ENCODE measurements at places on chromosomes 1 and 21.

DNA sequence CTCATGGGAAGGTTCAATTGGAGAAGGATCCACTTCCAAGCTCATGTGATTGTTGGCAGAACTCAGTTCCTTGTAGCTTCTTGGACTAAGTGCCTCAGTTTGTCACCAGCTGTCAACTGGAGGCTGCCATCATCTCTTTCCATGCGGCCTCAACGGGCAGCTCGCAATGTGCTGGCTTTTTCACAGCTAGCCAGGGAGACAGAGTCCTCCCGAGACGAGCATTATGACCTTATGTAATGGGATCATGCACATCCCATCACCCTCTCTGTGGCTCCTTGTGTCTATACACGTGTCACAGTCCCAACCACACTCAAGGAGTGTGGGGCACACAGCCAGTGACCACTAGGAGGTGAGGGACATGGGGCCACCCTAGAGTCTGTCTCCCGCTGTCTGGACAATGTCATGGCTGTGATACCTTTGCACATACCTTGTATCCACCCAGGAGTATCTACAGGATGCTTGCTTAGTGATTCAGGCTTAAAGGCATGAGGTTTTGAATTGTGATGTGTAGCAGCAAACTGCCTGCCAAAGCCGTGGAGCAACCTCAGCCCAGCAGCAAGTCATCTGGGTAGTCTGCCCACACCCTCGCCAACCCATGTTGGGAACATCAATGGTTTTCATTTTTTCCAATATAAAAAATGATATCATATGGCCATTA, 3.9 kb upstream of the KRTAP10-6 start:
- DNase-seq: no peak

- DNase-seq: no peak
These were observed 247.0 kb downstream of the PTBP2 start for GRCh38 chr1:96968541-96968940.

GRCh38 chr1:240189386-240189989, 97.8 kb downstream of the FMN2 start:
- DNase-seq: peak; percentile 68

DNA sequence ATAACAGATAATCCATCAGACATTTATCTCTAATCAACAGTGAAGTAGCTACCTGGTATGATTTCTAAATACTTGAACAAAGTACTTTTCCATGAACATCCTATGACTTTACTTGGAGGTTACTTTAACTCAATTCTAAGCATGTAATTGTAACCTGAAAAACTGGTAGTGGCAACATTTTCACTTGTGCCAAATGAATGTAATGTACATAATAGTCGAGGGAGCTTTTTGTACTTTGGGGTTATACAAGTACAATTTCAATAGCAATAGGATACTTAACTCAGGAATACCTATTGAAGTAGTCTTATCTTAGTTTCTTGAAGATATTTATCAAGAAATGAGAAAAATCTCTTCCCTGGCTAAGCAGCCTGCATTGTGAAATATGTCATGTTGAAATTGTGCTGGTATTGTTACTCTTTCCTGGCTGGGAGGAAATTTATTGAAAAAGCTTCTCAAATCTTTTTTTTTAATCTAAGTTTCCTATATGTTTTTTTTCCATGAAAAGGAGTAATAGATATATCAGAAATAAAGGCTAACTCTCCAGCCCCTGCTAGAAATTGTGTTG, 33.7 kb upstream of the CACYBP start:
- no peak for DNase-seq

- no peak for DNase-seq
These were observed 478.5 kb upstream of the DEPDC1 start for GRCh38 chr1:68975212-68975933.

GRCh38 chr1:235017719-235018118, 110.9 kb downstream of the TOMM20 start:
- DNase-seq: peak; percentile 45

- DNase-seq: peak; percentile 62
These were observed 322 bp downstream of the TFB2M start for GRCh38 chr1:246565751-246566127.

DNA sequence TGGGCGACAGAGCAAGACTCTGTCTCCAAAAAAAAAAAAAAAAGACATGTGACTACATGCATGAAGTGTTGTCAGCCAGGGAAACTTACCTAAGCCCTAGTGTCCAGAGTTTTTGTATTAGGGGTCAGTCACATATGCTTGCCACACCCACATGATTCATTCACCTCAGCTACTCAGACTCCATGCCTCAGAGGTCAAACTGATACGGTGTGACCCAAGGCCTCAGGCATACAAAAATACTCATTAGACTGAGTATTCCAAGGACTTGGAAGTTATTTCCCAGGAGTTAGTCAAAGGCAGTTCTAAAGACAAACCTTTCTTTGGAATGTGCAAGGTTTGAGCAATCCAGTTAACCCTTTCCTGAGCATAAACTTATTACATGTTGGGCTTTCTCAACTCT, 6.3 kb upstream of the TRIM33 start:
- DNase-seq: peak; percentile 69

- DNase-seq: no peak
These were observed 214.5 kb upstream of the ZRANB2 start for GRCh38 chr1:71295350-71295749.

DNA sequence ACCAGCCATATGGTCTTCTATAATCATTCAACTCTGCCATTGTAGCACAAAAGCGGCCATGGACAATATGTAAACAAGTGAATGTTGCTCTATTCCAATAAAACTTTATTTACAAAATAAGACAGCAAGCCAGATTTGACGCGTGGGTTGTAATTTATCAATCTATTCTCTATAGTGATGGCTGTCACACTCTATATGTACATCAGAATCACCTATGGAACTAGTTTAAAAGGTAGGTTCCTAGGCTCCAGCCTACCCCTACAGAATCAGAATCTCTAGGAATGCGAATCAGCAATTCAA, 7.7 kb downstream of the BCL2L15 start:
- DNase-seq: no peak

DNA sequence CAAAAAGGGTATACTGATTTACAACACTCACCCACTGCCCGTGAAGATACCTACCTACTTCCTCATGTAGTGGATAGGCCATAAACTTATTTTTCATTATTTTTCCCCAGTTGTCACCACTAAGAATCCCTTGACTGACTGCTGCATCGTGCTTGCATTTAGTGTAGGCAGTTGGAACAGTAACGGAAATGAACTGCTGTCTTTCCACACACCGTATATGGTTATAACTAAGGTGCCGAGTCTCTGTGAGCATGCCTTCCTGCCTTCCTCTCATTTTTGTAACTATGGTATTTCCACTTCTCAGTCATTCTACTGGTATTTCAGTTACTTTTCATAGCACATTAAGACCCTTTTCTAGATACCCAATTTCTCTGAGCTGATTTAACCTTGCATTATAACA, 36.4 kb downstream of the SLC35F3 start:
- DNase-seq: no peak

GRCh38 chr1:112716133-112716720, 1.1 kb upstream of the PPM1J start:
- peak; percentile 91 for DNase-seq

GRCh38 chr1:7315316-7315715, 455.8 kb upstream of the VAMP3 start:
- DNase-seq: no peak

DNA sequence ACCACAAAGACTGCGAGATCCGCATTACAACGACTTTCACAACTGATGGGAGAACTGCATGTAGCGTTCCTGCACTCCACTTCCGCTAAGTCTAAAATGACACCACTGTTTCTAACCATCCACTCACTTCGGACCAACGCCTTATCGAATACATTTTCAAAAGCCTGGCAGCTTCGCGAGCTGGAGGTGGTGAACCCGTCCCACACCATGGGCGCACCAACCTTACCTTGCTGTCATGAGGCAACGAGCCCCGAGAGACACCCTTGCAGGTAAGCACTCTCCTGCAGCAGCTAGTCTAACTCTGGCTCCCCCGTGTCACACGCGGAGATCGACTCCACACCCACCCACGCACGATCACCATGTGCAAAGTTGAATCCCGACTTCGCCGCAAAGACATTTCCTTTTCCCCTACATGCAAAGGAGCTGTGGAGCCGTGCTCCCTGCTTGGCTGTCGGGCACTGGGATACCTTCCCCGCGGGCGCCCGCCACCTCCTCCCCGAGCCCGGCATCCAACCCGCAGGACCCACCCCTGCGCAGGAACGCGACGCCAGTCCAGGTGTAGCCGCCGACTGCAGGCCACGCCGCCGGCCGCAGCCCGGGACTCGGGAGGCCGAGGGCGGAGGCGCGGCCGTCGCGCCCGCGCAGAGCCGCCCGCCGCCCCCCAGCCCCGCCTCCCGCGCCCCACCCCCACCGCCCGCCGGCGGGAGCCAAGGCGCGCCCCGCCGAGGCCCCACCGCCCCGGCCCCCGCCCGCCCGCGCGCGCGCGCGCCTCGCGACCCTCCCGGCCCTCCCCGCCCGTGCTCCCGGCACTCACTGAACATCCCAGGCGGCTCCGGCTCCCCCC, 629 bp downstream of the TAF5L start:
- DNase-seq: peak; percentile 58

GRCh38 chr1:244162786-244163530, 111.9 kb downstream of the ZBTB18 start:
- peak; percentile 67 for DNase-seq

Measured in ELR (cell line).